CD4-positive, alpha-beta T cell treated with Interferon alpha-2 for 1 hour (primary cell): ENCODE measurements at places on chromosomes 16 and 17.

- DNase-seq = no peak
Measured at GRCh38 chr17:13994050-13994449, 75.3 kb upstream of the COX10 start.

- peak; percentile 82 for DNase-seq
Measured at GRCh38 chr17:36629252-36629847, 28.0 kb downstream of the MRM1 start.

GRCh38 chr16:85075236-85075924 lies 36.9 kb downstream of the CIBAR2 start:
- DNase-seq = no peak

GRCh38 chr17:65131946-65132345 lies 5.2 kb upstream of the RGS9 start:
- no peak for DNase-seq

DNA sequence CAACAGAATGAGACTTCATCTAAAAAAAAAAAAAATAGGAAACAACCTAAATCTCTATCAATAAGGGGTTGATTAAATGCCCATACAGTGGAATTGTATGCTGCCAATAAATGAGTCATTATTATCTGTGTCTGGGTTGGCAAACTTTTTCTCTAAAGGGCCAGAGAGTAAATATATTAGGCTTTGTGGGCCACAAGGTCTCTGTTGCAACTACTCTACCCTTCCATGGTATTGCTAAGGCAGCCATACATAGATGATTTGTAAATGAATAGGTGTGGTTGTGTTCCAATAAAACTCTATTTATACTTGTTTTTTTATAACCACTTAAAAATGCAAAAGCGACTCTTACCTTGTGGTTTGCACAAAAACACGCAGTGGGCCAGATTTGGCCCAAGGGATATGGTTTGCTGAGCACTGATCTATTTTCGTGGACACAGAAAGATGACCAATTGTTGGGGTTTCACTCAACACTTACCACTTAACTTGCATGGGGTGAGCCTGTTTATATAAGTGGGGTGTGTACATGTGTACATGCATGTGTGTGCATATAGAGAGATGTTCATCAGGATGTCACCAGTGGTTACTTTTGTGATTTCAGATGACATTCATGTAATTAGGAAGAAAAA lies 12.4 kb upstream of the IL4R start:
- no peak for DNase-seq

- no peak for DNase-seq
Measured at GRCh38 chr16:82040296-82040695, 5.2 kb downstream of the HSD17B2 start.

- peak; percentile 84 for DNase-seq
Measured at GRCh38 chr17:68101075-68101986, 65.8 kb downstream of the KPNA2 start.

- DNase-seq = no peak
Measured at GRCh38 chr16:57608462-57609113, 19.8 kb upstream of the ADGRG1 start.

DNA sequence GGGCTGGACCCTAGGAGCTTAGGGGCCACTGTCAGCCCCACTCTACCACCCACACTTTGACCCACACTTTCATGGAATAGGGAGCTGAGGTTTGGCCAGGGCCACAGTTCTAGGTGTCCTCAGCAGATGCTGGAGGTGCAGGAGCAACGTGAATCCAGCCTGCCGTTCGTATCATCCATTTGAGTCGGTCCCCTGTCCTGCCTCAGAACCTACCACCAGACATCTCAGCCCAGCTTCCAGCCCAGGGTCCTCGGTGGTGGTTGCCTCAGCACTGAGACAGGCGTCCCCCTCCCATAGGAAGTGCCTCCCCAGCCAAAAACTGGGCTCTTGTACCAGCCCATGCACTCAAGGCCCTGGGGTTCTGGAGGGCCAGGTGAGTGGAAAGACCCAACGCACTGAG lies 359 bp upstream of the ITGAE start:
- no peak for DNase-seq
